Activated naive CD4-positive, alpha-beta T cell treated with anti-CD3 and anti-CD28 coated beads, Interleukin-2, amount 10 ng/mL, durations not matched to agents 7 days and 5 days (primary cell): ENCODE measurements at places on chromosomes 4 and X.

- no peak for DNase-seq
Measured at GRCh38 chr4:183201331-183201730, 102.3 kb downstream of the WWC2 start.

- peak; percentile 7 for DNase-seq
Measured at GRCh38 chr4:7416745-7417432, 17.8 kb downstream of the PSAPL1 start.

GRCh38 chr4:124000233-124000632 is 603.6 kb downstream of the SPRY1 start:
- DNase-seq, result no peak

GRCh38 chr4:39657465-39657864 is 18.8 kb upstream of the SMIM14 start:
- DNase-seq, result no peak

DNA sequence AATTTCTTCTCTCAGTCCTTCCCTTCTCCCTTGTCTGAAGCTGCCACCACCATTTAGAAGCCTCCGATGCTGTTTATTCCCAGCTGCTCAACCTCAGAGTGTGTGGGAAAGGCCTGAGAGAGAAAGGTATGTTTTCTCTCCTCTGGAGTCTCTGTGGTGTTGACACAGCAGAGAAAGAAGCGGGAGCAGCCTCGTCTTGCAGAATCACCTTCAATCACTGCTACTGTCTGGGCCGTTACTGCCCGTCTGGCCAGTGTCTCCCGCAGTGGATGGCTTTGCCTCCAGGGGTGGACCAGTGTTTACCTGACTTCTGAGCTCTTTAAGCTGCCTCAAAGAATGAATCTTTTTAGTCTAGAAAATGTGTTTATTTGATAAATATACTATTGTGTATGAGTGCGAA is 148.9 kb upstream of the FAM47C start:
- no peak for DNase-seq

GRCh38 chr4:89303814-89304388 is 3.7 kb downstream of the GPRIN3 start:
- no peak for DNase-seq
